ENCODE measurements at places on chromosomes 16 and 17. TPM values are rescaled to one million over a fixed set of nuclear protein-coding genes. Genes with fewer than 3 reads are reported as not detected.

- no peak for DNase-seq
Observed at GRCh38 chr17:36939052-36939801, 2.0 kb downstream of the LHX1 start.

GRCh38 chr17:78038748-78039288 lies 80.3 kb downstream of the TNRC6C start:
- DNase-seq = no peak

- DNase-seq = no peak
Observed at GRCh38 chr17:63816669-63817068, 10.6 kb upstream of the PSMC5 start.

- no peak for DNase-seq
Observed at GRCh38 chr16:83721676-83722075, 86.1 kb upstream of the HSBP1 start.

EIF3CL gene
- 142 TPM for total RNA-seq

SLC52A1 gene
- not detected for total RNA-seq

RNF135 gene
- 29.3 TPM for total RNA-seq
